ENCODE measurements at places on chromosomes 13 and 19.

DNA sequence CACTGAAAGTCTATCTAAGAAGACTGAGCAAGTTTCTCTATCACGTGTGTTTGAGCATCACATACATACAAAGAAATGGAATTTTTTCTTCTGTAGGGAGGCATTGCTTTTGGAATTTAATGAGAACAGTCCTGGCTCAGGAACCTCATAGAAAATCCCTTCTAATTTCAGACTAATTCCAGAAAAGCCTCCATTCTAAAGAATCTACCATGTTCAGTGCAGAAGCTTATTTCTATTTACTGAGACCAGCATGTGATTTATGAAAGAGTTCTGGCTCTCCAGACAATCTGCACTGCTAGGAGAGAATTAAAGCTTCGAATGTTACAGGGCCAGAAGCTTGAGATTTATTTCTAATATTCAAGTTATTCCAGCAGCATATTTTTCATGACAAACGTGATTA is 186.8 kb downstream of the TBC1D4 start:
- no peak for DNase-seq

- DNase-seq: no peak
Observed at GRCh38 chr19:32373585-32374295, 28.3 kb downstream of the ZNF507 start.

DNA sequence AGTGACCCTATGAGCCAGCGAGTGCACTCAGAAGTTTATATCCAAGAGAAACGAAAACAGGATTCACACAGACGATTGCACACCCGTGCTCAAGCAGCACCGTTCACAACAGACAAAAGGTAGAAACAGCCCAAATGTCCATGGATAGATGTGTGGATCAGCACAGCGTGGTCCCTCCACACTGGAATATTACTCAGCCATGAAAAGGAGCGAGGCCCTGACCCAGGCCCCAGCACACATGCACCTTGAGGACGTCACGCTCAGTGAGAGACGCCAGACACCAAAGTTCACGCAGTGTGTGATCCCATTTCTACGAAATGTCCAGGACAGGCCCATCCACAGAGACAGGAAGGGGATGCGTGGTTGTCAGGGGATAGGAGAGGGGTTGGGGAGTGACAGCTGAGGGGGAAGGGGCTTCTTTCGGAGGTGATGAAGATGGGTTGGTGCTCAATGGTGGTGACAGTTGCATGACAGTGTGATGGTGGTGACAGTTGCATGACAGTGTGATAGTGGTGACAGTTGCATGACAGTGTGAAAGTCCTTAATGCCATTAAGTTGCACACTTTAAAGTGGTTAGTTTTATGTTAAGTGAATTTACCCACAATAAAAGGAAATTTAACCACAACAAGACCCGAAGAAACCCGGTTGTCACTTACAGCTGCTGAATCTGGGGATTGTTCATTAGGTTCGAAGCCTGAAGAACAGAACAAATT is 18.9 kb upstream of the SLC39A3 start:
- DNase-seq: no peak

GRCh38 chr13:108669381-108669780 is 40.0 kb downstream of the MYO16 start:
- DNase-seq: no peak

GRCh38 chr13:110664041-110664440 is 41.9 kb downstream of the CARS2 start:
- no peak for DNase-seq

DNA sequence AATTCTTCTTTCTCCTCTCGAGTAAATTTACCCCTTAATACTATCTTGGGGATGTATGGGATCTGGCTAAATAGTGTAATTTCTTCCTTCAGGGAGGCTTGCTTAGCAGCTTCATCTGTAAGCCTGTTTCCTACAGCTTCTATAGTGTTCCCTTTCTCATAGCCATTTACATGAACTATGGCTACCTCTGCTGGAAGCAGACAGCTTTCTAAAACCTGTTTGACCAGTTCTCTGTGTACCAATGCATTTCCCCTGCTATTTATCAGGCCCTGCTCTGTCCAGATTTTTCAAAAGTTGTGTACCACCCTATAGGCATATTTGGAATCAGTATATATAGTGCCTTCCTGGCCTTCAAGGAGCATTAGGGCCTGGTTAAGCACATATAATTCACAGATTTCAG is 113.6 kb upstream of the PCDH9 start:
- DNase-seq: no peak

GRCh38 chr13:109773276-109773675 is 13.1 kb downstream of the IRS2 start:
- no peak for DNase-seq

GRCh38 chr13:20993661-20994440 is 67.5 kb downstream of the LATS2 start:
- DNase-seq: no peak

GRCh38 chr19:17448131-17448967 is at the start of gene TMEM221:
TMEM221 (minus strand) TSS chr19:17448668; CDS start chr19:17448462, 206 bp downstream.
- DNase-seq: no peak

GRCh38 chr13:43359536-43359935 is 336.1 kb downstream of the DNAJC15 start:
- no peak for DNase-seq

DNA sequence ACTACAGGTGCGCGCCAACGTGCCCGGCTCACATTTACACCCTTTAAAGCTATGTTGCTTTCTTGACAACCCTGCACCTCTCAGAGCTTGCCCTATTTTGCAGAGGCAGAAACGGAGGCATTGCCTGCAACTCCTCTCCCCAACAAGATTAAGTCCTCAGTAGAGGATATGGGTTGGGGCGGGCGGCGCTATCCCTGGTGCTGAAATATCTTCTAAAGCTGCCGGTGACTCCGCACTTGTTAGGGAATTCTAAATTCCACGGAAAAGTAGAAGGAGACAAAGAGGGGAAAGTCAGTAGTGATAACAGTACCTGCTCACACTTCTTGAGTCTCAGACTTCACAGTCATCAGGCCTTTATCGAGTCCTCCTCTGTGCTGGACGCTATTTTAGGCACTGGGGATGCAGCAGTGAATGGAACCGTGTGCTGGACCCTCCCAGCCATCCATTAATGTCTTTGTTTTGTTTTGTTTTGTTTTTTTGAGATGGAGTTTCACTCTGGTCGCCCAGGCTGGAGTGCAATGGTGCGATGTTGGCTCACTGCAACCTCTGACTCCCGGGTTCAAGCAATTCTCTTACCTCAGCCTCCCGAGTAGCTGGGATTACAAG is 18.0 kb downstream of the SLC5A5 start:
- no peak for DNase-seq

GRCh38 chr13:66974174-66974573 is 256.0 kb downstream of the PCDH9 start:
- no peak for DNase-seq

GRCh38 chr13:89584058-89584620 is 1763.3 kb upstream of the MIR17HG start:
- DNase-seq: no peak

DNA sequence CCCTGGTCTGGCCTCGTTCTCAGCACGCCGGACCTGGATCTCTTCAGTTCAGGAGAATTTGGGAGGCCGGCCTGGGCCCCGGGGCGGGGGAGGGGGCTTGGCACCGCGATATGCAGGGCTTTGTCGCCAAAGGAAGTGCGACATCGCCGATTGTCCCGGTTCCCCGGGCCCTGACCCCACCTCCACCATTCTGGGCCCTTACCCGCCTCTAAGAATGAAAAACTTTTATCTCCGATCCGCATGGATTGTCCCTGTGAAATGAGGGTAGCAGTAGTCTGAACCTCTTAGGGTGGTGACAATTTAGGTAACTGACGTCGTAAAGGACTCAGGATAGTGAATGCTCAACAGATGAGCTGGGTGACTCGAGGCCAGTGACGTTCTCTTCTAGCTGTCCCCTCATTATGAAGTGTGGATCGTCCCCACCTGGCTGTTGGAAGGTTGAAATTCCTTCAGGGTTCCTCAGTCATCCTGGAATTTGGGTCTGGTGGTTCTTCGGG is 650 bp downstream of the DDA1 start:
- DNase-seq: no peak

DNA sequence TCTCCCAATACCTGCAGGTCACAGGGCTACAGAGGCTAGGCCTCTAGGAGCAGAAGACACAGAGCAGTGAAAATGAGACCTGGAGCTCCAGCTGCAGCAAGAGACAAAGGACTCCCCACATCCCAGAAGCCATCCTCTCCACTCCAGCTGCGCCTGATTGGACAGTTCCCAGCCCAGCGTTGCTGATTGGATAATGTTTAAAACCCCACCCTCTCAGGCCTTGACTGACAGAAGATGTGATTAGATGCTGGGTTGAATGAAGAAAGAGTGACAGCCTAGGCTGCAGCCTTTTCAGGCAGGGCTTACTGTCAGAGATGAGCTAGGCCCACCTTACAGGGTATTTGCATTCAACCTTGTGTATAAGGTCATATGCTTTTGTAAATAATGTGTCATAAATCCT is 59.4 kb downstream of the ZNF708 start:
- no peak for DNase-seq

DNA sequence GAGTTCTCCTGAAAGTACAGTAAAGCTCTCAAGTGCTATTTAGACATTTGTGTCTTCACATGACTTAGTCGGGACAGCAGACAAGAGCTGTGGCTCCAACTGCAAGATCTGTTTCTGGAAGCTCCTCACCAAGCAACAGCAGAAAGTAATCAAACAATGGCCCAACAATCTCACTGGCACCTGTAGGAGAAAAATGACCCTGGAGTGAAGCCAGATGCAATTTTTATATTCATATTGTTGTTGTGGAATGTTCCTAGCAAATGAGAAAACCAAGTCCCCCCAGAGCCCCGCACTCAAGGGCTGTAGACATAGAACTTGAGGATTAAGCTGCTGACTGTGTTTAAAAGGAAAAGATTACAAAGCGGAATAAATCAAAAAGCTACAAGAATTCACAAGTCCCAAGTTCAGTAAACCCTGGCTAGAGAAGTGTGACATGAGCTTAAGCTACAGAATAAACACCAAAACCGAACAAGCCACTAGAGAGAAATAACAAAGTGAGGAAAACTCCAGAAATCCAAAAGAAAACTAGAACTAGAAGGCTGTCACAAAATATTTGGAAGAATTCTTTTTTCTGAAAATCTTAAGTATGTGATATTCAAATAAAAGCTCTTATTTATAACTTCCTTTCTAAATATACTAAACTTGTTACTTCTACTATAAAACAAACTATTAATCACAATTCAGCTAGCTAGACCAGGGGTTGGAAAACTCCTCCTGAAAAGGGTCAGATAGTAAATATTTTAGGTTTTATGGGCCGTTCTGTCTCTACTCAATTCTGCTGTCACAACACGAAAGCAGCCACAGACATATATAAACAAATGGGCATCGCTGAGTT is 454.5 kb downstream of the SUCLA2 start:
- no peak for DNase-seq

DNA sequence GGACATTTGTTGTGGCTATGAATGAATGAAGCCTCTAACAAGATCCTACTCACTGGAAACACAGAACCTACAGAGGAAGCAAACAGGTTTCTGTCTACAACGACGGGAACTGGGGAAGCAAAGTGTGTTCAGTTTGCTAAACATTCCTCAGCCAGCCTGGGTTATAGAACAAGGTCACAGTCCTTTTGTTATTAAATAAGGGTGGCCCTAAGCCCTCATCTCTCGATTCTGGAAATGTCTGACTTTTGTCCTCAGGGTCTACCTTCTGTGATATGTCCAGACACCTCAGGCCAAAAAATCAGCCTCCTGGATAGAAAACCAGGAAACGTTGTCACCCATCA is 64.6 kb upstream of the ARHGEF7 start:
- DNase-seq: no peak

DNA sequence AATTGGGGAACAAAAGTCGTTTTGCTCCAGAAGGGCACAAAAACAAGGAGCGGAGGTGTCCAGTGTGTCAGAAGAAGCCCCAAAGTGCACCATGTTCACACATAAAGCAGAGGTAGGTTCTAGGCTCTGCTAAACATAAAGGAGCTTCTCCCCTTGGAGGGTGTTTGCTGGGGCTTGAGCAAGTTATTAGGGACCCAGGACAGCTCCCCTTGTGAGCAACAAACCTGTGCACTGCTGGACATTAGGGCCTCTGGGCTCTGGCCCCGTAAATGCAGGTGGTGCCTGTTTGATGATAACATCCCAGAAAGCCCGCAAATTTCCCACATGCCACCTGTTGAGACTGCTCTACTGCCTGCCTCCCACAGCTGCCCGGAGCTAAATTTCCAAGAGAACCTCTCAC is 10.8 kb downstream of the RCN3 start:
- DNase-seq: no peak

All from NCI-H1694 treated with DMSO at 0.1 percent for 48 hours (cell line).